ENCODE measurements at places on chromosomes 12 and 14.

DNA sequence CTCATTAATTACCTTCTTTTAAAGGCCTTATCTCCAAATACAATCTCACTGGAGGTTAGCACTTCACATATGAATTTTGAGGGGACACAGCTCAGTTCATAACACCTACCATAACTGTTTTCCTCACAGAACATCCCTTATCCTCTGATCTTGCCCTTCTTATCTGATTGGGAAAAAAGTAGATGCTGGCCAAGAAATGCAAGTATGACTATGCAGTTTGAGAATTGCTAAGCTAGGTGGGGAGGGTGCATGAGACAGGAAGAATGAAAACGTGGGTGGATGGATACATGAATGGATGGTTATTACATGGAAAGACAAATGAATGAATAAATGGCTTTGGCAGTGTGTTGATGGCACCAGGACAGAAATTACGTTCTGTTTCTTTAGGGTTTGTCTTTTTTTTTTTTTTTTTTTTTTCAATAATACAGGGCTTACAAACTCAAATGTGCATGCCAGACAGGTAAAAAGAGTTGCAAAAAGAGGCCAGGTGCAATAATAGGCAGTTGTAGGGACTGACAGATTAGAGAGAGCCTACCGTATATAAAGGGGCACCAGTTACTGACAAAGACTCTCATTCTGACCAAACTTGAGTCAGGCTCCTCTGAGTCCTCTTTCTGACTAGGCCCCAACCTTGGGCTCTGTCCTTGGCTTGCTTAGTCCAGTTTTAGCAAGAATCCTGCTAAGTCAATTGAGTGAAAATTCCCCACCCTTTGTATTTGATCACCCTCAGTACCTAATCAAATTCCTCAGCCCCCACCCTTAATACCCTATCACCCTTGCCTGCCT lies 304.9 kb downstream of the ZFP36L1 start:
- DNase-seq: no peak

- DNase-seq: no peak
Measured at GRCh38 chr12:49728446-49728845, 12.9 kb upstream of the TMBIM6 start.

DNA sequence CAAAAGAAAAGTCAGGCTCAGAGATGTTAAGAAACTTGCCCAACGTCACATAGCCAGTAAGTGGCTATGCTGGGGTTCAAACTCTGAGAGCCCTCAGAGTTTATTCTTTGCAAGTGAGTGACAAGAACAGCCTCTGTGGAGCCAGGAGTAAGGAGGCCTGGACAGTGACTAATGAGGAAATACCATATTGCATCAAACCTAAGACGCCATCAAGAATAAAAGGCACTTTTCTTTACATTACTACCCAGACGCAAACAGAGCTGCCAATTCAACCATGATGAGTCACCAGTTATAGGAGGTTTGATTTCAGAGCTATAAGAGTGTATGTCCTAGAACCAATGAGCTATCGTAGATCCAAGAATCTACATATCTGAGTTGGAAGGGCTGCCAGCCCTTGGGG lies 9.4 kb downstream of the TNFRSF1A start:
- no peak for DNase-seq

DNA sequence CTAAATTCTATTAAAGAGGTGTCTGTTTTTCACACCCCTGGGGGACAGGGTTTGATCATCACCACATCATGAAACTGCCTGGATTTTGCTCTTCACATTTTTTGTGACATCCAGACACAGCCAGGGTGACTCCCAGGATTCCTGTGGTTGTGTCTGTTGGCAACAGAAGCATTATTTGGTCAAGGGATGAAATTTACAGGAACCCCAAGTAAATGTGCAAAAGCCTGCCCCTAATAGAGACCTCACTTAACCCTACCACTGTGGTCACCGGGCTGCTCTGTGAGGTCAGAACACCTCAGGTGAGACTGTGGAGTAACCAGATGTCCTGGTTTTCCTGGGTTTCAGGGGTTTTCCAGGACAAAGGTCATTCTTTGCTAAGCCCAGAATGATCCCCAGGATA lies 103.8 kb downstream of the DAD1 start:
- no peak for DNase-seq

GRCh38 chr12:53051058-53051880 lies 1.4 kb downstream of the TNS2 start:
- no peak for DNase-seq

GRCh38 chr14:51395361-51395849 lies 155.4 kb downstream of the TMX1 start:
- DNase-seq: no peak

- no peak for DNase-seq
Measured at GRCh38 chr12:82838131-82838551, 151.4 kb downstream of the TMTC2 start.

GRCh38 chr12:6347367-6348338 lies 5.8 kb upstream of the TNFRSF1A start:
- DNase-seq: no peak

- no peak for DNase-seq
Measured at GRCh38 chr12:119683413-119683812, 15.5 kb downstream of the PRKAB1 start.

DNA sequence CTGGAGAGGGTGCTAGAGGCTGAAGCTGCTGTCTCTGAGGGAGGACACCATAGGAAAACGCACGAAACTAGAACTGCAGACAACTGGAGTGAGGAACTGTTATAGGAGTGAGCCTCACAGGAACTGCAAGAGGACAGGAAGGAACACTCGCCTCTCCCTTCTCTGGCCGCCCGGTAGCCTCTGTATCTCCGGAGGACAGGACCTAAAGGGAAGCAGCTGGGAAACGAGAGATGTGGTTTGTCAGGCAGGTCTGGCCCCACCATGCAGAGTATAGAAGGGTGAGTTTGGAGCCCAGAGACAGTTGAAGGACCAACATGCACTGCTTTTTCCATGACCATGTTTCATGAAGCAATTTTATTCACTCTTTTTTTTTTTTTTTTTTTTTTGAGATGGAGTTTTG lies 127.3 kb downstream of the EFCAB11 start:
- DNase-seq: no peak

- no peak for DNase-seq
Measured at GRCh38 chr14:21220874-21221477, 48.3 kb downstream of the HNRNPC start.

GRCh38 chr12:127728285-127728684 lies 538.7 kb upstream of the TMEM132C start:
- DNase-seq: no peak

- no peak for DNase-seq
Measured at GRCh38 chr12:1050059-1050707, 59.2 kb downstream of the ERC1 start.

DNA sequence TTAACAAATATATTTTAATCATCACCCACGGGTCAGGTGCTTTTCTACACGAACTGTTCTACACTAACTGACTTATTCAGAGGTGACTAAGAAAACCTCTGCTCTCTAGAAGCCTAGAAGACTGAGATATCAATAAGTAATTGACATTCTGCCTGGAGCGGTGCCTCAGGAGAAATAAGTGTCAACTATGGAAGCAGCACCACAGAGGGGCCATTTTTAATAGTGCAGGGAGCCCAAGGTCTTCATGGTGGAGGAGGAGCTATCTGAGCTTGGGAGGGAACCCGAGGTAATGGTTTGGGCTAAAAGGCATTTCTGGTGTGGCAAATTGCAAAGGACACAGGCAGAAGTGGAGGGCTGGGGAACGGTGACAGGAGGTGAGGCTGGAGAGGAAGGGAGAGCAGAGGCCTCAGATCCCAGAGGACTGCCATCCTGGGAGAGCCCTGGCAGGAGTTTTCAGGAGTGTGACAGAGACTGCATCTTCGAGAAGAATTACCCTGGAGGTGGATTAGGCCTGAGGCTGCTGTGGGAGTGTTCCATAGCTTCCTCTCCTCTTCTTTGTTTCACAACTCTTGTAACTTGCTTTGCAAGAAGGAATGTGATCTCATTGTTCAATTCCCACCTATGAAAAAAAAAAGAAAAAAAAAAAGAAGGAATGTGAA lies 123.1 kb downstream of the NPAS3 start:
- DNase-seq: no peak

DNA sequence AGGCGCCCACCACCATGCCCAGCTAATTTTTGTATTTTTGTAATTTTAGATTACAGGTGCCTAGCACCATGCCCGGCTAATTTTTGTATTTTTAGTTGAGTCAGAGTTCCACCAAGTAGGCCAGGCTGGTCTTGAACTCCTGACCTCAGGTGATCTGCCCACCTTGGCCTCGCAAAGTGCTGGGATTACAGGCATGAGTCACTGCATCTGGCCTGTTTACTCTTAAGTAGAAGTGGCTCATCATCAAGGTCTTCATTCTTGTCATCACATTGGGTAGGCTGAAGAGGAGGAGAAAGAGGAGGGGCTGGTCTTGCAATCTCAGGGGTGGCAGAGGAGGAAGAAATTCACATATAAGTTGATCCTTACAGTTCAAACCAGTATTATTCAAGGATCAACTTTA lies 152.4 kb upstream of the ATP2B1 start:
- no peak for DNase-seq

- no peak for DNase-seq
Measured at GRCh38 chr14:36518586-36519430, 1.2 kb downstream of the NKX2-1 start.

- DNase-seq: no peak
Measured at GRCh38 chr14:50936016-50936340, 8.3 kb downstream of the PYGL start.

- no peak for DNase-seq
Measured at GRCh38 chr14:92984082-92984788, 61.3 kb downstream of the CHGA start.

DNA sequence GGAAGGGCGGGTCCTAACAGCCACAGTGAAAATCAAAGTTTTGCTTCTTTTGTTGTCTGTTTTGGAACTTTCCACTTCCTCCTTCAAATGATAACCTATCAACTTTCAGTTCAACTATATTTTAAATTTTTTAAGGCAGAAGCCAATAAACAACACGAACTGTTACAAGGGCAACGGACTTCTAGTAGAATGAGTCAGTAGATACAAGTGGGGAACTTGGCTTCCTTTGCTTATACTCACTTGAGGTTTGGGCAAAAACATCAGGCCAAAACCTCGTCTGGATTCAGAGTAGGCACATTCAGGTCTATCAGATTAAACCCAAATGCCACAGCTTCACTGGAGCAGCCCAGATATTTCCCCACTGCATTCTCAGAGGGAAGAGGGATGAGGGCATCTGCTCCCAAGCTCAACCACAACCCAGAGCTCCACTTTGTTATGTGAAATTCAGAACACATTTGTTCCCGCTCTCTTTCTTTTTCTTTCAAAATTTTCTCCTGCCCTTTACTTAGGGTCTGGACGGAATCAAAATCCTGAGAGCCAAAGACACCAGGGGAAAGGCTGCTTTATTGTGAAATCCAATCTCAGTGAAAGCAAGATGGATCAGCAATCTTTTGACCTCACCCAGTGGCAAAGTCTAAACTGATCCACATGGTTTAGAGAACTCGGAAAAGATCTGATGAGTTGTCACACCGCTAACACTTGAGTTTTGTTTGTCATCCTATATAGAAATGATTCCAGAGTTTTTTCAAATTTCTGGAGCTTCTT lies 152.5 kb upstream of the BTG1 start:
- DNase-seq: no peak

DNA sequence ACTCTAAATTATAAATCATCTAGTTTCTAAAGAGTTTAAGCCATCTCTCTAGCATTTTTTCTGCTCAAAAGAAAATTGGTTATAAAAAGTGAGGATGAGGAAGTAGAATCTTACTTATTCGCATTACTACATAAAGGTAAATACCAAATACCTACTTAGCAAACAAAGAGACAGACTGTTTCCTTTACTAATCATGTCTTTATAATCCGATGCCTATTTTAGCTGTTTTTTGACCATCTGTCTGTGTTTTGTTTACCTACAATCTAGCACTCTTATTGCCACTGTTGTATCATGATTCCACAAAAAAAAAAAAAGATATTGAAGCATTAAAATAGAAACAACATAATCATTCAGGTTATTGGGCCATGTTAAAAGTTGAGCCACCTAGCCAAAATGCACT lies 396.2 kb downstream of the PAWR start:
- no peak for DNase-seq

DNA sequence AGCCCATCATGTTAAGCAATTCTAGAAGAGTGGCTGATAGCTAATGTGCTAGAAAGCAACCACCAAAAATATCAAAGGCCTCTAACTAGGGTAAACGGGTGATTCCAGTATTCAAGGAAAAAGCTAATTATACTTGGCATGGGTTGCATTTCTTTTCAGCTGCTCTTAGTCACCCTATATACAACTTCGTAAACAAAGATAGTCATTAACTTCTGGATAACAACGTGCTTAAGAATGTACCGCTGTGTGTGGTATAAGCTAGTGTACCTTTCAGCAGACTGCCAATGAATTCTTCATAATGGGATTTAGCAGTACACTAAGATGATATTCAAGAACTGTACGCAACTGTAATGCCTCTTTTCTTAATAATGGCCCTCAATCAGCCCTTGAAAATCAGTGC lies 42.2 kb upstream of the SLC6A13 start:
- DNase-seq: no peak

DNA sequence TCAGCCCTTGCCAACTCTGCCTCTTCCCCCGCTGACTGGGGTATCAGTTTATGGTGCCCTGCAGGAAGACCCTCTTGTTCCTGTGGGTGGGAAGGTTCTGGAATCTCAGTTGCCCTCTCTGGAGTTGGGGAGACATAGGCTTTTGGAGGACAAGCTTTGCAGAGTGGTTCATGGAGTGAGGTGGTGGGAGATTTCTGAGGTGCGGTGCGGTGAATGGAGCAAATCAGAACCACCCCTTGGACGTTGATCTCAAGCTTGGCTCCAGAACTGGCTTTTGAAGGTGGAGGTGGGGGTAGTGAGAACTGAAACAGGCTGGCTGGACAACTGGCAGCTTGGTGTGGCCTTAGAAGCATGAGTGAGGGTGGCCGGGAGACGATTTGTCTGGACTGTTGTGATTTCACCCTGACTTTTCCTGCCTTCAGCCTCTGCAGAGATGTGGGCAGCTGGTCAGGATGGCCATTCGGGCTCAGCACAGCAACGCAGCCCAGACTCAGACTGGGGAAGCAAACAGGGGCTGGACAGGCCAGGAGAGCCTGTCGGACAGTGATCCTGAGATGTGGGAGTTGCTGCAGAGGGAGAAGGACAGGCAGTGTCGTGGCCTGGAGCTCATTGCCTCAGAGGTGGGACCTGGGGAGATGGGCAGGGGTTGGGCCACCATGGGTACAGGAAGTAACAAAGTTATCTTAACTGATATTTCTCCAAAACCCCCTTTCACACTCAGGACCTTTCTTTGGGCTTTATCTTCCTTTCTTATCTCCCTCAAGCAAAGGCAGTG lies 1.1 kb downstream of the SHMT2 start:
- DNase-seq: no peak

Measured in activated T-cell treated with anti-CD3 and anti-CD28 coated beads for 4 hours (primary cell).